M059J (cell line): ENCODE measurements at places on chromosomes 7 and 10. TPM values are rescaled to one million over a fixed set of nuclear protein-coding genes. Genes with fewer than 3 reads are reported as not detected.

DNA sequence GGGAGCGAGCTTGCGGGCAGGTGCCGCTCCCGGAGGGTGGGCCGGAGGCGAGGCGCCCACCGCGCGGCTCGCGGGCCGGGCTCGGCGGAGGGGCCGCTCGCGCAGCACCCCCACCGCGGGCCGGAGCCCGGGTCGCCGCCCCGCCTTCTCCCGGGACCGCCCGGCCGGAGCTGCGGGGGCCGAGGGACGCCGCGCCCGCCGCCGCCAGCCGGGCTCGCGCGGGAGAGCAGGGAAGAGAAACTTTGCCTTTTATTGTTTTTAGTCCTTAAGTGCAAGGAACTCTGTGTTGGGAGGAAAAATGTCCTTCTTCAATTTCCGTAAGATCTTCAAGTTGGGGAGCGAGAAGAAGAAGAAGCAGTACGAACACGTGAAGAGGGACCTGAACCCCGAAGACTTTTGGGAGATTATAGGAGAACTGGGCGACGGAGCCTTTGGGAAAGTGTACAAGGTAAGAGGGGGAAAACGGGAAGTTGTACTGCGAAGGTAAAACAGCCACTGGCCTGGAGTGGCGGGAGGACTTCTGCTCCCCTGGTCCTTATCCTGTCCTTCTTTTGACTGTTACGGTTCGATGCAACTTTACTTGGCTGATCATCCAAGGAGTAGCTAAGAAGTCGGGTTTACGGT is 620 bp downstream of the SLK start:
- DNase-seq, result peak; percentile 51

- no peak for DNase-seq
Measured at GRCh38 chr7:46468753-46469356, 547.8 kb upstream of the IGFBP3 start.

The AKR1C3 gene
- 6.2 and 9.6 TPM in 2 replicates for total RNA-seq

- DNase-seq, result no peak
Measured at GRCh38 chr10:48330269-48330668, 23.8 kb downstream of the MAPK8 start.

- no peak for DNase-seq
Measured at GRCh38 chr10:77552252-77552651, 85.4 kb downstream of the KCNMA1 start.

DNA sequence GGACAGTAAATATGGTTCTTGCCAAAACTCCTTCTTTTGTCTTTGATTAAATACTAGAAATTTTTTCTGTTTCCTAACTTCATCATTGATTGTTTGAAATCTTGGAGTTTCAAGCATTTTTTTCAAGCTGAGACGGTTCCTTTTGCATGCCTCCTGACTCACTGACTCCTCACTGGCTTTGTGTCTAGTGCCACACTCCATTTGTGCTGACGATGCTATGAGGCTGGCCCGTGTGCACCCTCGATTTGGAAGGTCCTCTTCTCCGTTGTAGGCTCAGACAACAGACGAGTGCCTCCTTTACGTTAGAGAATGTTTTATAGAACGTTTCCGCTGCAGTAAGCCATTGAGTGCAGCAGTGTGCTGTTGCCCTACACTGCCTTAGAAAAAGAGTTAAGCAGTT is 10.8 kb upstream of the CSGALNACT2 start:
- DNase-seq, result no peak

GRCh38 chr7:71871446-71871845 is 540.7 kb downstream of the CALN1 start:
- no peak for DNase-seq

DNA sequence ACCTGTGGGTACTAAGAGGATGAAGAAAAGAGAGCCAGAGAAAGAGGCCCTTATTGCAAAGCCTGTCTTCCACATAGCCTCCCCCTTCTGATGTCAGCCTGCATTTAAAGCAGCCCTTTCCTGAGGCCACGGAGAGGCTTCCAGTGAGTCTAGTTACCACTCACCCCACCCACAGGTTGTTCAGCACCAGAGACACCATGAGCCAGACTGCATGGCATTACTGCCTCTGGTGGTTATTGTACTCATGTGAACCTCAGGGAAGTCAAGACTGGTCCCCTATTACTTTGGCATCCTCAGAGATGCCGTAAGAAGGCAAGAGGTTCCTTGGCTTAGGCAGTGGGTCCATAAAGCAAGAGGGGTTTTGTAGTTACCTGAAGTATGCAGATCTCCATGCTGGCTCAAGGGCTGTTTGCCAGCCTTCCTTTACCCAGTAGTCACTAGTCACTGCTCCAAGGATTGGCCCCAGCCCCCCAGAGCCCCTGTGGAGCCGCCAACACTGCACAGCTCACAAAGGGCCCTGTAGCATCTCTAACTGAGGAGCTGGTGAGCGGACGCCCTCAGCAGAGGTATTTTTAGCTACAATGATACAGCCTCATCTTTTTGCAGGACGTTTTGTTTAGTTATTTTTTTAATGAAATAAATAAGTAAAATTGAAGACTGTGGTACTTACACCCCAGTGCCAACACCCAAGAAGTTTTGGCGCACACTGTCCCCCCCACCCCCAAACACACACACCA is 20.7 kb downstream of the LRRC4 start:
- DNase-seq, result no peak

The DBF4 gene
- total RNA-seq, result 62.1 and 69.3 TPM in 2 replicates

- no peak for DNase-seq
Measured at GRCh38 chr10:127059314-127059713, 137.1 kb downstream of the INSYN2A start.

The BAIAP2L1 gene
- 19.3 and 28.7 TPM in 2 replicates for total RNA-seq

DNA sequence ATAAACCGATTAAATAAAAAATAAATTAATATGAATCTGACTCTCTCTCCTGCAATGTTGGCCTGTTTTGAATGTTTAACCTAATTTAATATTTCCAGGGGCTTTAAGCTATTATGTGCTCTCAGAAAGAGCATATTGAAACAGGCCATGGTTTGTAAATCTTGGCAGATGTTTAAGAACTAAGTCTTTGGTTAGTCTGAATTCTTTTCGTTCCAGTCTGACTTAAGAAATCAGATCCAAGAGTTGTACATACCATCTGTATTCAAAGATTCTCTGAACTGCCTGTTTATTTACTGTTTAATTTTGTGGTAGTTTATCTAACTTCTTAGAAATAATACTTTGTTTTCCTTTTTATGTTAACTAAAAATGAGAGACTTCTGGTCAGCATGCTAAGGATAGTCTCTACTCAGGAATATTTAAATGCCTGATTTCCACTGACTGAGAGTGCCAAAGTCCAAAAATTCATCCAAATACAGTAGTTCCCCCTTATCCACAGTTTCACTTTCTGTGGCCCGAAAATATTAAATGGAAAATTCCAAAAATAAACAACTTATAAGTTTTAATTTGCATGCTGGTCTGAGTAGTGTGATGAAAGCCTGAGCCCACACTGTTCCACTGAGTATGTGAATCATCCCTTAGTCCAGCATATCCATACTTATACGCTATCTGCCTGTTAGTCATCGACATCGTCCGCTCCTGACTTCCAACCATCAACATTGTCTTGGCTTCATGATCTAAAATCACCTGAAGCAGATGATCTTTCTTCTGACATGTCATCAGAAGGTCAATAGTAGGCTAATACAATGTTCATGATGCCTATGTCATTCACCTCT is 238.1 kb upstream of the CSTF2T start:
- peak; percentile 20 for DNase-seq

DNA sequence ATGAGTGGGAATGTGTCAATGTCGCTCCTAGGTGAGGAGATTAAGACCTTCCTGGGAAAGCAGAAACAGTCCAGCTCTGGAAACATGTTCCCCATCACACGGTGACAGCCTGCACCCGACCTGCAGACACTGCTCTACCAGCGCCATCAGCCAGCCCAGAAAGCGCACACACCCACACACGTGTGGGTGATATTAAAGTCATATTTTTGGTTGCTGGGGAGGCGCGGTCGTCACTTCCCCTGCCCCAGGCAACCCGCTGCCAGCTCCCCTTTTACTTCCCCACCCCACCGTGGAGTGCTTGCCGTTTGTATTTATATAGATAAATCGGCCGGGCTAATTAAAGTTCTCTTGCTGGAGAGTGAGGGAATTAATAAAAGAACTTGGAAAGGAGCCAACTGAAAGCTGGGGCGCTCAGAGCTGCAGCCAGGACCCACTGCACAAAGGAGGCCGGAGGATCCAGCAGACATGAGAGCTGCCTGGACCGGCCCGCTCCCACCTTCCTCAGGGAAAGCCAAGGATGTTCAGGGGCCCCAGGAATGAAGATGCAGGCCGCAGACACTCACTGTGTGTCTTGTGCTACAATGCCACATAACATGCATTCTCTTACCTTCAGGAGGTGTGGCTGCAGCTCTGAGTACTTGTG is 145.2 kb upstream of the UNC5B start:
- no peak for DNase-seq

GRCh38 chr10:66747451-66747850 is 178.4 kb upstream of the LRRTM3 start:
- DNase-seq, result peak; percentile 91

DNA sequence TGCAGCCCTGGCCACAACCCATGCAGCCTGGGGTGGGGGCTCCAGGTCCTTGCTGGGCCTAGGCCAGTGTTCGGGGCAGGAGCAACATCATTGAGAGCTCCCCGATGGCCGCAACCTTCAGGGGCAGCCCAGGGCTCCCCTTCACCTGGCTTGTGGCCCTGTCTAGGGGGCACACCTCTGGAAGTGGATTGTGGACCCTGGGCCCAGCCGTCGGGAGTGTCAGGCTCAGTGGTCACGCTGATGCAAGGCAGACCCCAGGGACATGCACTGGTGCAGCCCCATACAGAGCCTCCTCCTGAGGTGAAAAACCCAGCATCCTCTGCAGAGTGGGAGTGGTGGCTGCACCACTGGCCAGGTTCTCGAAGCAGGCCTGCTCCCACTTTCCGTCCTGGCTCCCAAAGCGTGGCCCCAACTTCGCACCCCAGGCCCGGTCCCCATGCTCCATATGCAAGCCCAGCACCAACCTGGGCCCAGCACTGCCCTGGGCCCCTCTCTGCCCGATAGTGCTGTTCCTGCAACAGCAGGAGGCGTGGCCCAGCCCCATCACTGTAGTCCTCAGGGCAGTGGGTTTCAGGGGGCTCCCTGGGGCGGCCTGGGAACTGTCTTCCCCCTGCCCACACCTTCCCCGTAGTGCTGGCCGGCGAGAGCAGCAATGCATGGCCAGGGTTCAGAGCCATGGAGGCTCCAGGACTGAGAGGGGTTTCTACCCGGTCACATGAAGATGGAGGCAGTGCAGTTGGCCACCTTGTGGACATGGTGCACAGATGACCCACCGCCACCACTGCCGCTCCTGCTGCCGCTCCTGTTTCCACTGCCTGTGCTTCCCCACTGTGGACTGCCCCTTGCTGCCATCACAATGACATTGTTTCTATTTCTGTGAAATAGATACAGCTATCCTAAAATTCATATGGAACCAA is 303.9 kb upstream of the NRG3 start:
- no peak for DNase-seq

The ENKUR gene
- not detected in 2 replicates for total RNA-seq

DNA sequence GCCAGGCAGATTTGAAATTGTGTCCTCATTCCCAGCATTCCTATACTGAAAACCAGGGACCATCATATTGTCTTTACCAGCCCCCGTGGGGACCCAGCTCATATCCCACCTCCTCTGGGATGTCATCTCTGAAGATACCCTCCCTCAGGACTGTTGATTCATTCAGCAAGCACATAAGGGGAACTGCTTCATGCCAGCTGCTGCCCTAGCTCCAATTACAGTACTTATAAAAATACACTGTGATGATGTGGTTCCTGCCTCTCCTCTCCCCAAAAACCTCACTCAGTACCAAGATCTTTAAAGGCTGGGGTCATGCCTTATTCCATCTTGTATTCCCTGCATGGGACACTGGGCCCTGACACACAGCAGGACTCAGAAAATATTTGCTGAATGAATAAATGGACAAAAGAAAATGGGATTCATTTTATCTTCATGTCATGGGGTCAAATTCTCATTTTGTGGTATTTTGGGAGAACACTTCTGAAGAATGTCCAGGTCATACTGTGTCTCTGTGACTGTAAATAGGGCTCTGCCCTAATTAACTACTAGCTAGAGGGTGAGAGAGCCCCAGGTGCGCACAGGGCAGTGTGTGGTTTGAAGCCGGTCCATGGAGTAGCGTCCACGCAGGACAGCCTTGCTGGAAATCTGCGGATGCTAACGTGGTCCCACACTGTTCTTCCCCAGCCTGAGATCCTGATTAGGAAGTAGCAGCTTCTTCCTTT is 29.0 kb upstream of the DAGLB start:
- no peak for DNase-seq

- DNase-seq, result no peak
Measured at GRCh38 chr10:2920168-2920567, 147.2 kb upstream of the PFKP start.

The JMJD1C gene
- total RNA-seq, result 27.5 and 32.1 TPM in 2 replicates

DNA sequence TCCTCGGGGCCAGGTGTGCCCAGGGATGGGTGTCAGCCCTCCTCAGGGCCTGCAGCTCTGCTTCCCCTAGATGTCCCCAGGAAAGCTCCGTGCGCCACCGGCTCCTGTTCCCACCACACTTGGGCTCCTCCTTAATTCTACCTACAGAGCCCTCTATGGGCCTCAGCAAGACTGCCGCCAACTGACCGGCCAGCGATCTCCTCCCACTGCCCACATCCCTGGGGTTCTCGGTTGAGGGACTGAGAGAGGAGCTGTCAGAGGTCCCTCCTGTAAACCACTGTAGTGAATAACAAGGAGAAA is 5.3 kb upstream of the LDB3 start:
- no peak for DNase-seq

The SHTN1 gene
- 3.8 and 9.0 TPM in 2 replicates for total RNA-seq

DNA sequence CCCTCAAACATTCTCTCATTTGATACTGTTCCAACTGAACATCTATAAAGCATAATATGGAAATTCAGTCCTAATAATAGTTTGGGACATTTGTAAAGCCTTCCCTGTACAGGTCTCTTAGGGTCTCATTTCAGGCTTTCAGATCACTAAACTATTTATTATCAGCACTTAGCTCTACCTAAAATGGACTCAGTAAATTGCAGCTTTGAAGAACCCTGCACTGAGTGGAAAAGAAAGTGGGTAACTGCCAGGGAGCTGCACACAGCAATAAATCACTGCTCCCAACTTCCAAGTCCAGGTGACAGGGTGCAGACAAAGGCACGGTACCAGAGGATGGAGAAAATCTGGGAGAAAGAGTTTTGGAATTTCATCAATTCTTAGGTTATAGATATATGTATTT is 164.9 kb upstream of the AOAH start:
- no peak for DNase-seq

The SPDYE6 gene
- total RNA-seq, result not detected in 2 replicates

DNA sequence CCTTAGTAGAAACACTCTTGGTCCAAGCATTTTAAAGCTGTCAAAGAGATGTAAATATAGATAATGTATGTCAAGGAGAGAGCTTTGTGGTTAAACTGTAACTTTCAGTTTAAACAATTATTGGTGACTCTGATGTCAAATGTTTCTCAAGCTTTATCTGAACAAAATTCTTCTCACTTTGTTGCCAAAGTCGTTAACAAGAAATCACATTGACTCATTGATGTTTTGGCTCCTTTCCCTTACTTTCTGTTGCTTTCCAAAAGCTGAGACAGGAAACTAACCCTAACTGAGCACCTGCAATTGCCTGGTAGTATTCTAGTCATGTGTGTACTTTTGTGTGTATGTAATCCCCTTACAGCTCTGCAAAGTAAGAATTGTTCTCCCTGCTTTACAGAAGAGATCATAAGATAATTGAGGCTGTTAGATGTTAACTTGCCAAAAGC is 108.5 kb downstream of the CFTR start:
- DNase-seq, result peak; percentile 64
